ENCODE measurements at places on chromosomes 11 and 22. TPM values are rescaled to one million over a fixed set of nuclear protein-coding genes. Genes with fewer than 3 reads are reported as not detected.
A peak's percentile ranks its signal among the peaks of the same experiment; 100 is the strongest.

DNA sequence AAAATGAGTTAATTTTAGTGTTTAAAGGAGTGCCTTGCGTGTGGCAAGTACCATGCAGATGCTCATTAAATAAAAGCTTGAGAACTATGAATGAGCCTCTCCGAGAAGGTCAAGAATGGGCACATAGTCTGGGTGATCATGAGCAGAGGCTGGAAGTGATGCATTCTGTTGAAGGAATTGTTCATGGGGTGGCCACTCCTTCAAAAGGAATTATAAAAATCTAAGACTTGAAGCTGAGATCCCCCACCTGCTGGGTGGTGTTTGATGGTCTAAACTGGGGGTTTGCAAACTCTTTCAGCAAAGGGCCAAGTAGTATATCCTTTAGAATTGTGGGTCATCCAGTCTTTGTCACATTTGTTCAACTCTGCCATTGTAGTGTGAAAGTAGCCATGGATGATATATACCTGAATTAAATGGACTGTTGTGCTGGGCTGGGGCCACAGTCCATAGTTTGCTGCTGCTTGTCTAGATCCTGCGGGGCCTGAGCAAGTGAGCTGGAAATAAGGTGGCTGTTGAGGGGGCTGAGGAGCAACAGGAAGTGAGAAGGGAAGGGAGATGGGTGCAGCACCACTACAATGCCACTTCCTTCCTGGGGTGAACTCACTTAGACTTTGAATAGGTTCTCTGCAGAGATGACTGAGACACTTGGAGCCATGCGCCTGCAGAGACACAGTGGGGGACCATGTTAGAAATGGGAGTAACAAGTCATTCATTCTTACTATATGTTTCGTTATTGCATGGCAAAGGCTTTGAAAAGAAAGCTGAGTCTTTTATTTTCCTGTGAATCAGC lies 179.0 kb downstream of the SNX19 start:
- DNase-seq: no peak

DNA sequence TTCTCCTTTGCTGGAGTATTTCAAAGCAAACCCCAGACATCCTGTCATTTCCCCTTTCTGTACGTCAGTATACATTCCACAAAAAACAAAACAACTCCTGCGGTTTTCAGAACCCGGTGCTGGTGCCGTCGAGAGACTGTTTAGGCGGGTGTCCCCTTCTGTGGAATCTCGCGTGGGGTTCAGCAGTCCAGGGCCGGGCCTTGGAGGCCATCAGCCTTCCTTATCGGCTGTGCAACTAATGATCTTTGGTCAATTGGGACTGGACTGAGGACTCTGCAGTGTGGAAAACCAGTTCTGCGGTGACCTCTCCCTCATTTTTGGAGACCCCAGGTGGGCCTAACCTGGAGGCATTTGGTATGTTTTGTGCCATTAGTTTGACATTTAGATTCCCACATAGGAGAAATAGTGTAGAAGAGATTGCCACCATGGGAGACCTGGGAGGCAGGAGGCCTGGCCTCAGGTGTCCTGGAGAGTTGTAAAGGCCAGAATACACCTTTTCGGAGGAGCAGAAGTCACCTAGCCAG lies 84.4 kb downstream of the TBC1D22A start:
- no peak for DNase-seq

- no peak for DNase-seq
Observed at GRCh38 chr11:119486691-119487259, 63.8 kb upstream of the THY1 start.

SCGB1D2 gene
- total RNA-seq: 4.0 TPM

TMEM121B gene
- total RNA-seq: 1.7 TPM

DNA sequence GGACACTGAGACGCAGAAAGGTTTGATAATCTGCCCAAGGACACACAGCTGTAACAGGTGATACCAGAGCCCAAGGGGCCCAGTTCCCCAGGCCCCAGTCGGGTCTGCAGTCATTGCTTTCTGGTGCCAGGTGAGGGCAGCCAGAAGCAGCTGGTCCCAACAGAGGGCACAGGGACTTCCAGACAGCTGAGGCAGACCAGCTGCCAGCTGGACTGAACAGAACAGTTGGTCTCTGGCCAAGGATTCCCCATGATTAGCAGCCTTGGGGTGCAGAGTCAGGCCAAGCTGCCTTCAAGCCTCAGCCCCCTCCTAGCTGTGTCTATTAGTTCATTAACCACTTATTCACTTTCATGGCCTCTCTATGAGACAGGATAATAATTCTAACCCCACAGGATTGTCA lies 105.6 kb downstream of the RRAS2 start:
- DNase-seq: no peak

DNA sequence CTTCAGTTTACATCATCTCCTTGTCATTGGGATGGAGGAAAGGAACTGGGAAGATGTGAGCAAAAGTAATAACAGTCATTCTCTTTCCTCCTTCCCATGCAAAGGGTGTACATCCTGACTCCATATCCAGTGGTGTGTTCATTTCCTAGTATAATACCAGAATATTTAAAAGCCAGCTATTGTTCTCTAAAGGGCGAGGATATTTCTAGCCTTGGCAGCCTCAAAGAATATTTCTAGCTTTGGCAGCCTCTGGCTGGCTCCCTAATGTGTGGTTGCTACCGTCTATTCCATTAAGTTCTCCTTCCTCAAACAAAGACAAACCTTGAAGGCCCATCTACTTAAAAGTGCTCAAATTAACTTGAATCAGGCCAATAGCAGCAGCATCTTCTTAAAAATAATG lies 114.0 kb downstream of the FAM76B start:
- DNase-seq: no peak

DNA sequence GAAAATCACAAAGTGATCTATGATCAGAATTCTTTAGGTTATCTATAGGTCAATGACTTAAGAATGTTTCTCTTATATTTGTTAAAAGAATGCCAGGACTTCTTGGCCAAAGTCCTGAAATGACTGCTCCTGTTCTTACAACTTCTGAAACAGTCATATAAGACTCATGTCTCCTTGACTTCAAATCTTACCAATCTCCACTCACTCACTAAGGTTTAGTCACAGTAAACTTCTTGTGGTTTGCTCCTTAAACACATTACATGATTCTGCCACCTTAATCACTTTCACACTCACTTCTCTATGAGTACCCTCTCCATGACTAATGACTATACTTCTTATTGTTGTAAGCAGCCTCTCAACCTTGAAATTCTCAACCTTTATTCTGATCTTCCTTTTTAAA lies 648.7 kb upstream of the CCDC179 start:
- no peak for DNase-seq

FAM180B gene
- total RNA-seq: not detected

- DNase-seq: no peak
Observed at GRCh38 chr22:35681454-35682052, 33.3 kb downstream of the APOL6 start.

APOA4 gene
- not detected for total RNA-seq

DNA sequence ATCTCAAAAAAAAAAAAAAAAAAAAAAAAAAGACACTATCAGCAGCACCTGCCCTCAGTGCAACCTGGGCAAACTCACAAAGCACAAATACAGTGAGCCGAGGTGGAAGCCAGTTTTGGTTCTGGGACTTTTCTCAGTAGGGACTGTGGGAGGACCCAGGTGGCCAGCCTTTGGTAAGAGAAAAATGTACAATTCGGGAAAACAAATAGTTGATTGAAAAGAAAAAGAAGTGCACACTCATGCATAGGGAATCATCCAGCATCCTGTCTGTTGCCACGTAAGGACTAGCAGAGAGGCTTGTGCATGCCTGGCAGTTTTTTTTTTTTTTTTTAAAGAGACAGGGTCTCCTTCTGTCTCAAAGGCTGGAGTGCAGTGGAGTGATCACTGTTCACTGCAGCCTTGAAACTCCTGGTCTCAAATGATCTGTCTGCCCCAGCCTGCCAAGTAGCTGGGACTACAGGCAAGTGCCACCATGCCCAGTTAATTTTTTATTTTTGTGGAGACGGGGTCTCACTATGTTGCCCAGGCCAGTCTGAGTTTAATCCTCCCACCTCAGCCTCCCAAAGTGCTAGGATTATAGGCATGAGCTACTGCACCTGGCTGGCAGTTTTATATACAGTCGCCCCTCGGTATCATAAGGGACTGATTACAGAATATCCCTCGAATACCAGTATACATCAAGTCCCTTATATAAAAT lies 36.7 kb downstream of the TPST2 start:
- DNase-seq: no peak

CTSW gene
- 1.1 TPM for total RNA-seq

DNA sequence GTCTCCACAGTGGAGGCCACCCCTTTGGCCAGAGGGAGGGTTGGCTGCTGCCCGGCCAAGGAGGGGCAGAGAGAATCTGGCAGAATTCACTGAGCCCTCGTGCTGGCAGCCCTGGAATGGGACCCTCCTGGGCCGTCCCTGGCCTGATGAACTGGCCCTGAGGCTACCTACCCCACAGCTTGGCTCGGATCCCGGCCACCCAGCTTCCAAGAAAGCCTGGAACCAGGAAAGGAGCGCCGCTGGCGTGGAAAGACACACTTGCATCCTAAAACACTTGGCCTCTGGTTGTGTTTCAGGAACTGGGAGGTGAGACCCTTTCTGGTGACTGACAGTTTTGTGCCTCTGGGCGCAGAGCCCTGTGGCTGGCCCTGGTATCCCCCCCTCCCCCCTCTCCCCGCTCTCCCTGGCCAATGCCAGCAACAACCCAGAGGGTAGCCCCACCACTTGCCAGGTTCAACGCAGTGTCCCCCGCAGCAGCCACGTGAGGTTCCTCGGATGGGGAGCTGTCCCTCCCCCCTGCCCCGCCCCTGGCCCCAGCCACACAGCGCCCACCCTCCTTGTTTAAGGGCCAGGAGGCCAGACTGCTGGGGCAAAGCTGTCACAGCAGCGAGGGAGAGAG lies 693 bp downstream of the NFAM1 start:
- DNase-seq: no peak

- peak; percentile 98 for DNase-seq
Observed at GRCh38 chr22:31107178-31107893, at the start of gene SELENOM. TSS of gene SELENOM (minus strand) at chr22:31107568. CDS start at chr22:31107505, 63 bp downstream.

GRCh38 chr11:16867097-16867496 lies 128.7 kb downstream of the C11orf58 start:
- DNase-seq: no peak

OR5A1 gene
- not detected for total RNA-seq

ANGPTL5 gene
- total RNA-seq: 0.77 TPM

- DNase-seq: no peak
Observed at GRCh38 chr22:39928536-39929520, 27.9 kb downstream of the GRAP2 start.

GRCh38 chr11:122895563-122895962 lies 13.0 kb downstream of the JHY start:
- no peak for DNase-seq

DNAJB7 gene
- total RNA-seq: not detected

FOLR1 gene
- total RNA-seq: 0.50 TPM

DNA sequence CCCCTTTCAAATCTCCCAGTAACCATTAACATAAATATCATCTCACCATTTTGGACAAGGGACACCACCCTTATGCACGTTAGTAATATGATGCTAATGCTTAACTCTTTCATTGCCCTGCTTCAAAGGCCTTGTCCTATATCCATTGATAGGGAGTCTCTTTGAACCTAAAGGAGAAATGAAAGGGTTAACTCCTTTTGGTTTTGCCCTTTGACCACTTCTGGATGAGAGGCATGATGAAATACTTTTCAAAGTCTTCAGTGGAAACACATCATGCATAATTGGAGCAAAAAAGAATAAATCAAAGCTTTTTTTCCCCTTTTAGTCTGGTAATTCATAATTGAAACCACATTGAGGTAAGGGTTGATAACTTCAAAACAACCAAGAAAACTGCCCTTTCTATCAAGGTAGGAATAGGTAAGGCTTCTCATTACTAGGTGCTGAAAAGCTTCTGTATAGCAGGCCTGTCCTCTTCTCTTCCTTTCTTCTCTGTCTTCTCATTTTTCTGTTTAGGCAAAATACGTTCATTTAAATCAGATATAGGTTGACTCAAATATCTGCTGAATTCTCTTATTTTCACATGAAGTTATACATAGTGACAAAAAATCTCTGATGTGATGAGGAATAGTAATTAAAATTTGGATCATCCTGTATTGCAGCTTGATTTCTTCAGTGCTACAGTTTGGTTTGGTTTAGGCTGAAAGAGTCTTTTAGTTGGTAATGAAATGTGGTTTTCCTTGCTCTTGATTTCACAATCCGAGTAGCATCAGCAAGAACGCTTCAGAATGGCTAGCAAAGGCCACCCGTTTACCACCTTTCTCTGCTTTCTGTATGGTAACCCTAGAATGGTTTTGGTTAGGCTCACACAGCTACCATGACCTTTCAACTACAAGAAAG lies 94.8 kb downstream of the EXT2 start:
- no peak for DNase-seq

DNA sequence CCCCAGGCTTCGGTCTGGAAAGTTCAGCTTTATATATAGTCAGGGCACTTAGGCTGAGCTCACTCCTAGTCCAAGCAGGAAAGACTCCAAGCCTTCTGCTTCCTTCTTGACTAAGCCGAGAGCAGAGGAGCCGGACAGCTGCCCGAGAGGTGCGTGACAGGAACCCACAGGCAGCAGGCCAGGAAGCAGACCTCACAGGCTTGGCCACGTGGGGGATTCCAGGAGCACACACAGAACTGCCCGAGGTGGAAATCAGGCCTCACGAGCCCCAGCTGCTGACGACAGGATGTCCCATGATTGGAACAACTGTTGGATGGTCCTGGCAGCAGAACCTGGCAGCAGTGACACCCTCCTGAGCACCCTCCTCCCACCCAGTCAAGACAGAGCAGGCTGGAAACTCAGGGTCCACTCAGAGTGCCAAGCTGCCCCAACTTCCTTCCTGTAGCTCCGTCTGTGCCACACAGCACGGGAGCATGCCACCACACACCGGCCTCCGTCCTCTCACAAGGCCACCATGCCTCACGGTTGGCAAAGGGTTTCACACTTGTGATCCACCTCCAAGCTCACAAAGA lies 5.4 kb downstream of the PLA2G6 start:
- peak; percentile 88 for DNase-seq

GRCh38 chr22:29043906-29044575 lies 17.6 kb downstream of the C22orf31 start:
- DNase-seq: no peak

MRPL49 gene
- 33.7 TPM for total RNA-seq

APOBEC3C gene
- 31.1 TPM for total RNA-seq

DNA sequence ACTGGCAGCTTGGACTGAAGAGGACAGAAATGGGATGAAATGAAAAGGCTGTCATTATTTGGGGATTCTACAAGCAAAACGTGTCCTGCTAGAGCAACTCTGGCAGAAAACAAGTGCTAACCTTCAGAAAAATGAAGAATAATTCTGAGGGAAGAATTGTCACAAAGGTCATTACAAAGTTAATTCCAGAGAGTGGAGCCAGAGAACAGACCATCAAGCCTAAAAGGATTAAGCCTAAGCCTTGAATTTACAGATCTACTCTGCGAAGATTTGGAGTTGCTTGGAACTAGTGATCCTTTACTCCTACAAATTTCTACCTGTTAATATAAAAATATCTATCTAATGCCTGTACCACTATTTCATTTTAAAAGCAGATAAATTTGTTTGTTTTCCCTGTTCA lies 1077.3 kb upstream of the CNTN5 start:
- no peak for DNase-seq

DNA sequence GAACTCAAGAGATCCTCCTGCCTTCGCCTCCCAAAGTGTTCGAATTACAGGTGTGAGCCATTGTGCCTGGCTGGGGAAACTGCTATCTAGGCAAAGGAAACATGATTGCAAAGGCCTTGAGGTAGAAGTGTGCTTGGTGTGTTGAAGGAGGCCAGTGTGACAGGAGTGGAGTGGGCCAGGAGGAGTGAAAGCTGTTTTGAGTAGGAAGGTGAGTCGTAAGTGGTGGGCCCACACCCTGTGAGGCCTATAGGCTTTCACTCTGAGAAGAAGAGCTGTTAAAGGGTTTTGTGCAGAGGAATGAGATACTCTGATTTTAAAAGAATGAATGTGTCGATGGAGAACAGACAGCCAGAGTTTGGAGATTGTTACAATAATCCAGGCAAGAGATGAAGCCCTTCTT lies 43.4 kb downstream of the WEE1 start:
- DNase-seq: no peak

Data from left ventricle myocardium superior (tissue), 1 donor.